ENCODE measurements at places on chromosomes 12 and 14.

DNA sequence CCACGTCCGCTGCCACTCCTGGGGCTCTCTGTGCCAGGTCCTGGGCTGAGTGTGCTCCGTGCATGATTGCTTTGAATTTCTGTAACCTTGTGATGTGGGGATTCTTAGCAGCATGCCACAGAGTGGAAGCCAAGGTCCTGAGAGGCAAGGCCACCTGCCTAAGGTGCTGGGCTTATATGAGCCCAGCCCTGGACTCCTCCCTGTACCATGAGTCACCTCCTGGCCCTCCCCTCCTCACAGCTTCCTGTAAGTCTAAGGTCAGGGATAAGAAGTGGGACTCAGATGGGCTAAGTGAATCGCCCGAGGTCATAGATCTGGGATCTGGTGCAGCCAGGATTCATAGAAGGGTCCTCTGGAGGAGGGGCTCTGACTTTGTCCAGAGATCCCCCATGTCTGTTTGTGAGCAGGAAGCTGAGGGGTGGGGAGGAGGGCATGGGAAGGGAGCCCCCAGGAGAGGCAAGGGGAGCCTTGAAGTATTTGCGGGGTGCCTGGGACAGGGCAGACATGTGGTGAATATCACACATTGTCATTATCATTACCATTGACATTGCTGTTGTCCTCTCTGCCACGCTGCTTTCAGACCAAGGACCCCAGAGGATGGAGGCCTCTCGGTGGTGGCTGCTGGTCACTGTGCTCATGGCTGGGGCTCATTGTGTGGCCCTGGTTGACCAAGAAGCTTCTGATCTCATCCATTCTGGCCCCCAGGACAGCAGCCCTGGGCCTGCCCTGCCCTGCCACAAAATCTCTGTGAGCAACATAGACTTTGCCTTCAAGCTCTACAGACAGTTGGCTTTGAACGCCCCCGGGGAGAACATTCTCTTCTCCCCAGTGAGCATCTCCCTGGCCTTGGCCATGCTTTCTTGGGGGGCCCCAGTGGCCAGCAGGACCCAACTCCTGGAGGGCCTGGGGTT is 28.8 kb downstream of the SERPINA3 start:
- no peak for DNase-seq
- H3K4me1 ChIP-seq: no peaks in the 10 kb centered on the region
- no peak overlapping the region for H3K4me3 ChIP-seq
- H3K27me3 ChIP-seq: no peaks in the 10 kb centered on the region
- H3K27ac ChIP-seq: no peak overlapping the region

DNA sequence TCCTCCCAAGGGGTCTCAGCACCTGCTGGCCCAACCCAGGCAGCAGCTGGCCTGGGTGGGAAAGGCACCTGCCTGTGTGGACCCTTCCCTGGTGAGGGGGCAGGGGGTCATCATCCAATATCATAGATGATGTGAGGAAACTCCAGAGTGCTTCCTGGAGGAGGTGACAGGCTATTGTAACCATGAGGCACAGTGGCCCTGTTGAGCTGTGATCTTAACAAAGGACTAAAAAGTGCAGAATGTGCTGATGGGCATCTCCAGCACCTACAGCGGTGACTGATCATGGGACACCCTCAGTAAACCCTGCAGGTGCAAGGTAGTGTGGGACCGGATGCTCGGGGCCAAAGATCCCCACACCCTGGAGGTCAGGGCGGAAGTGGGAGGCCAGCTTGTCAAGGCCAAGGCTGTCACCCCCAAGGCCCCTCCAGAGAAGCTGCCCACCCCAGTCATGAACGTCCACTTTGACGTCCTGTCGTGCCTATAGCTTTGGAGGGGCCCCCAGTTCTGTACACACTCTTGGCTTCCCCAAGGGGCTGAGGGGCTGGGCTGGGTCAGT is 7.5 kb downstream of the MMP17 start:
- no peak overlapping the region for H3K4me3 ChIP-seq
- no peak for DNase-seq
- H3K27ac ChIP-seq: no peak overlapping the region
- peaks cover 2% of the 10 kb centered on the region for H3K4me1 ChIP-seq

DNA sequence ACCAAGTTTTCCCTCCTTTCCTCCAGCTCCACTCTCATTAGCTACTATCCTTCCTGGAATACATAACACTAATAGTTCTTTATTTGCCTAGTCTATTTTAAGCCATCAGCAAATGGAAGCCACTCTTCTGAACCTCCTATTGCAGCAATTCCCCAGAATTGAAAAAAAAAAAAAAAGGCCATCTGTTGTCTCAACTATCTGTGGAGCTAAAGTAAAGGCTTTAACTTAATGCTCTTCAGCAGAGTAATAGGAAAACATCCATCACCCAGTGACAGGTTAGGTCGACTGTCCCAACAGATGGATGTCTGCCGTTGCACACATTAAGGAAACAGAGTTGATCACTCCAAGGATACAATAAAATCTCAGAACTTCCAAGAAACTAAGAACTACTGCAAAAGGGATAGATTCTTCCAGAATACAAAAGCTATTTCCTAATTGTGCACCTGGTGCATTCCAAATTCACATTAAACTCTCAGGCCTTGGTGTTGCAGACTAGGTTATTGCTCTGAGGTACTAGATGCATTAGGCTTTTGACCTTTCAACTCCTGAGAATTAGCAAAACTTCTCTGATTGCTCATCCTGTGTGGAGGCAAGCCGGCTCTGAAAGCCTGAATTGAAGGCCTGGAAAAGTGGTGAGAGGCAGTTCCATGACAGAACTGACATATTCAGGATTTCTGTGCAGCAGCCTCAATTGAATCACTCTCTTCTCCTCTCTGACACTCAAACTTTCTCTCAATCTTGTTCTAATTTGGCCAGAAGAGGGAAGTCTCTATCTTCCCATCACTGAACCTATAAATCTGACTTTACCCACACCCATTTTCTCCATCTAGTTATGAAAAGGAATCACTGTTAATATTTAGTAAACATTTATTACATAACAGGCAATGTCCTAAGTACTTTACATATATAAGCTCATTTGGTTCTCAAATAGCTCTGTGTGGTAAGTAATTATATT is 238.4 kb upstream of the HMGA2 start:
- H3K36me3 ChIP-seq: no peaks in the 10 kb centered on the region
- H3K4me3 ChIP-seq: no peak overlapping the region
- DNase-seq: no peak

GRCh38 chr14:95245334-95245733 is 74.4 kb downstream of the CLMN start:
- no peaks in the 10 kb centered on the region for H3K4me1 ChIP-seq
- no peaks in the 10 kb centered on the region for H3K27me3 ChIP-seq
- H3K4me3 ChIP-seq: no peak overlapping the region
- DNase-seq: no peak
- no peaks in the 10 kb centered on the region for H3K36me3 ChIP-seq

DNA sequence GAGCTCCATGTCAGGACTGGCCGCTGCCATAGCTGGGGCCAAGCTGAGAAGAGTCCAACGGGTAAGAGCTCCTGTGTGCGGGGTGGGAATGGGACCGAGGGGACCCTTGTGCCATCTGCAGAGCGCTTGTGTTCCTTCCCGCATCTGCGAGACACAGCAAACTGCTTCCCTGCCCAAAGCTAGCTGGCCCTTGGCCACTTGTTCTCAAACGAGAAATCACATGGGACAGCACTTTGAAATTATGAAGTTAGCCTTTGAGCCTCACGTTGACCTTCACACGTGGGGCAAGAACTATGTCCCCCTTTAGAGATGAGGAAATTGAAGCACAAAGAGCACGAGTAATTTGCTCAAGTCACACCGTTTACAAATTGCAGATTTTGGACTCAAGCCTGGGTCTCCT is 30.8 kb downstream of the DEGS2 start:
- no peak for DNase-seq
- H3K4me1 ChIP-seq: no peaks in the 10 kb centered on the region
- H3K36me3 ChIP-seq: peaks cover 11% of the 10 kb centered on the region
- H3K4me3 ChIP-seq: no peak overlapping the region
- H3K27ac ChIP-seq: no peak overlapping the region

DNA sequence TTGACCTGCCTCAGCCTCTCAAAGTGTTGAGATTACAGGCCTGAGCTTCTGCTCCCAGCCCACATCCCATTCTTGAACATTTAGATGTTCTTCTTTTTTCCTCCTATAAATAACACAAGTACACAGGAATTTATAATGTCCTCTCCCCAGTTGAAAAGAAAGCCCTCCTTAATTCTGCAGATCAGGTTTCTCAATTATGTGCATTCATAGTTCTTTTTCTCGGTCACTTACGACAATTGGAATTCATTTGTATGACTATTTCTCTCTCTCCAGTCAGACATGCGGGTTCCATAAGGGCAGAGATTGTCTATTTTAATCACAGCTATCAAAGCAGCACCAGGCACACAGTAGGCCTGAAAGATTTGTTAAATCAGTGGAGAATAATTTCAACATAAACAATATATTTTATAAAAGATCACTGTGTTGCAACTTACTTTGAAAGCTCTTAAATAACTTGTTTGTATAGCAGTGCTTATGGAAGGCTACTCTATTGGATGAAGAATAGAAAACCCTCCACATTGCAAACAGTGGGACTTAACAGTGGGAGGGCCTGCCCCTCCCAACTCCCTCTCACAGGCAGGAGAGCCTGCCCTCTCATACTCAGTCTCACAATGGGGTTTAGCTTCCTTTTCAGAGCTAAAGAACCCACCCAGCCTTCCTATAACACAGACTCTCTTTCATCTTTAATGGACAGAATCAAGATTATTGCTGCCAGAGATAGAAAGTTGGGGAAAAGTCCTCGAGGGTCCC is 84.1 kb upstream of the TRAF3 start:
- H3K36me3 ChIP-seq: no peaks in the 10 kb centered on the region
- no peak overlapping the region for H3K4me3 ChIP-seq
- no peak overlapping the region for H3K27ac ChIP-seq

GRCh38 chr14:80037349-80037748 is 174.0 kb downstream of the DIO2 start:
- no peaks in the 10 kb centered on the region for H3K27me3 ChIP-seq
- no peaks in the 10 kb centered on the region for H3K36me3 ChIP-seq
- no peaks in the 10 kb centered on the region for H3K4me1 ChIP-seq
- H3K27ac ChIP-seq: no peak overlapping the region
- no peak for DNase-seq
- H3K4me3 ChIP-seq: no peak overlapping the region

DNA sequence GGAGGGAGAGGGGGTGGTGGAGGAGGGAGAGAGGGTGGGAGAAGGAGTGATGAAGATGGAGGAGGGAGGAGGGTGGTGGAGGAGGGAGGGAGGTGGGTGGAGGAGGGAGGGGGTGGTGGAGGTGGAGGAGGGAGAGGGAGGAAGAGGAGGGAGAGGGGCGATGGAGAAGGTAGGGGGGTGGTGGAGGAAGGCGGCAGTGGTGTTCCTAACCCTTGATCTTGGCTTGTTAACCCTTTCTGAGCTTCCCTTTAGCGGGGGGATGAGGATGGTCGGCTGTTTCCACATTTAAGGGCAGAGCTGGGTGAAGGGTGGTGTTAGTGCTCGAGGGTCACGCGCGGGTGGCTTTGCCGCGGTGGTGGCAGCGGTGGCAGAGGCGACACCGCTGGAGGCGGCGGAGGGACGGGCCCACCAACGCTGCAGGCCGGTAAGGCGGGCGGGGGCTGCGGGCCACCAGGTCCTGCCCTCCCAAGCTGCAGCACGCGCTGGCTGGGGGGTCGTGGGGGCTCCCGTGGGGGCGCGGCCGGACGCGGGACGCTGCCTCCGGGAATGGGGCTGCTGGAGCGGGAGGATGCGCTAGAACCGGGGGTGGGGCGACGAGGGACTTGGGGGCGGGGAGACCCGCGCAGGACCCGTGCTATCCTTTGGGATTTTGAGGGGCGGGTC is 156.3 kb downstream of the PTPN11 start:
- H3K27ac ChIP-seq: no peak overlapping the region
- H3K36me3 ChIP-seq: no peaks in the 10 kb centered on the region
- no peaks in the 10 kb centered on the region for H3K4me1 ChIP-seq

GRCh38 chr12:21117995-21118394 is 13.0 kb upstream of the SLCO1B1 start:
- no peak overlapping the region for H3K27ac ChIP-seq
- no peak for DNase-seq
- H3K4me3 ChIP-seq: no peak overlapping the region
- H3K27me3 ChIP-seq: no peaks in the 10 kb centered on the region
- no peaks in the 10 kb centered on the region for H3K36me3 ChIP-seq
- no peaks in the 10 kb centered on the region for H3K4me1 ChIP-seq

DNA sequence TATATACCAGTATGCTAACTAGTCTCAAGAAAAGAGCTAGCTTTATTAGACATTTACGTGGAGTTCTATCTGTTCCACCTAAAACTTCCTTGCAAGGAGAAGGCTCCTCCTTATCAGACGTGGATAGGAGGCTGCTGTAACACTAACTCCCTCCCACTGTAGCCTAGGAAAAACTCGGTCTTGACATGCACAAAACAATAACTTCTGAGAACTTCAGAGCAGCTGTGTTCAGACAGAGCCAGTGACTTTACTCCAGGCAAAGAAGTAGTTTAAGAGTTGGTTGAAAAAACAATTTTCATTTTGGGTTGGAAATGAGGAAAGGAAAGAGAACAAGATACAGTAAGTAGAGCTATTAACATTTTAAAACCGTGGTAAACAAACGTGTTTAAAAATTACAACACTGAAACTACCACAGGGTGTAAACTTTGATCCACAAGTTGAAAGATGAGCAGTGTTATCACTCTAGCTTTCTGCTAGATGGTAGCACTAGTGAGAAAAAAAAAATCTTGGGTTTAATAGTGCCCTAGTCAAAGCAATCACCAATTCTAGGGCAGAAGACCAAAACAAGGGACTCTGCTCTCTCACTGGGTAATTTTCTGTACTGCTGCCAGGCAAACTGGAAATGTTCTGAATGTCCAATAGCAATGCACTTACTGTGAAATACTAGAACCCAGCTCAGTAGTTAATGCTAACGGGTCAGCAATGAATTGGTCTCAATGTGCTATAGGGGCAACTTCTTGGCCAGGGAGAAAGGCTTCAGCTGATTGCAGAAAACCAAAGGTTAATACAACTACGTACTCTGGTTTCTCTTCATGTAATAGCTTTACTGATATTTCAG is 2.4 kb downstream of the ATF7 start:
- no peaks in the 10 kb centered on the region for H3K36me3 ChIP-seq
- peak overlapping the region; percentile 93 for H3K27ac ChIP-seq
- H3K27me3 ChIP-seq: no peaks in the 10 kb centered on the region
- no peaks in the 10 kb centered on the region for H3K4me1 ChIP-seq

GRCh38 chr14:63760014-63760413 is 32.1 kb upstream of the SGPP1 start:
- H3K27me3 ChIP-seq: no peaks in the 10 kb centered on the region
- no peak overlapping the region for H3K27ac ChIP-seq
- H3K4me3 ChIP-seq: no peak overlapping the region
- DNase-seq: no peak

DNA sequence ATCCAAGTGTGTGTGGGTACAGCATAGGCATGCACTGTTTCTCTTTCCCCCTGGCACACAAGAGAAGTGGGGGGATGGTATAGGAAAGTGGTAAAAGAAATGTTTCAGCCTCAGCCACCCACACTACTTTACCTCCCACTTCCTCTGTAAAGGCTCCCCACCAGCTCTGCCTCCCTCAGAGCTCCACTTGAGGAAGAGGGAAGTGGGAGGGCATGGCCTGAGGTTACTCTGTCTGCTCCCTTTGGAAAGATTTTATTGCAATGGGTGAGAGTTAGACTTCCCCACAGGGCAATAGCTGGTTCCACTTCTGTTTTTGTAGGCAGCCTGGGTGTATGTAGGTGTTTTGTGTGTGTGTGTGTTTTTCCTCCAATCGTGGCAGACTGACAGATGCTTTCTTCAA is 145.3 kb downstream of the SSPN start:
- peaks cover 4% of the 10 kb centered on the region for H3K36me3 ChIP-seq
- no peaks in the 10 kb centered on the region for H3K27me3 ChIP-seq
- no peak overlapping the region for H3K27ac ChIP-seq
- no peak overlapping the region for H3K4me3 ChIP-seq
- H3K4me1 ChIP-seq: no peaks in the 10 kb centered on the region

All from ascending aorta (tissue), 2 donors.